DMS 273 treated with DMSO at 0.1 percent for 48 hours (cell line): ENCODE measurements at places on chromosomes 6 and 20.

GRCh38 chr6:170080169-170080827, 210.6 kb downstream of the DLL1 start:
- DNase-seq: no peak

GRCh38 chr20:57484772-57485171, 40.2 kb downstream of the CTCFL start:
- DNase-seq: no peak

- DNase-seq: peak; percentile 93
Measured at GRCh38 chr6:19753826-19754225, 83.3 kb upstream of the ID4 start.

DNA sequence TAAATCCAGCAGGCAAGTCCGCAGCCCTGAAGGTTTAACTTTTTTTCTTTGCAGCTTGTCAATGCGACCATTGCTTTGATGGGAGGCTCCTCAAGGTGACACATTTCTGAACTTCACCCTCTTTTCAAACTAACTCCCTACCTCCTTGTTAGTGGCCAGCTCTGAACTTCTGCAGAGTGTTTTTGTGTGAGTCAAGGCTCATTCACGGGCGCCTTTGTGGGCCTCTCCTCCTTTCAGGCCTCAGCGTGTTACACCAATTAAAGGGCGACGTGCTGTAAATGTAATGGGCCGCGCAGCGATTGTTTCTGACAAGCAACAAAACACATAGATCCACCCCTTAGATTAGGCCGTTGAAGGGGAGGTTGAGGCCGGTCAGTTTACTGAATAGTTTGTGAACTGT, 45.5 kb upstream of the NR2E1 start:
- no peak for DNase-seq

- DNase-seq: no peak
Measured at GRCh38 chr6:84329516-84329915, 102.1 kb upstream of the CEP162 start.

DNA sequence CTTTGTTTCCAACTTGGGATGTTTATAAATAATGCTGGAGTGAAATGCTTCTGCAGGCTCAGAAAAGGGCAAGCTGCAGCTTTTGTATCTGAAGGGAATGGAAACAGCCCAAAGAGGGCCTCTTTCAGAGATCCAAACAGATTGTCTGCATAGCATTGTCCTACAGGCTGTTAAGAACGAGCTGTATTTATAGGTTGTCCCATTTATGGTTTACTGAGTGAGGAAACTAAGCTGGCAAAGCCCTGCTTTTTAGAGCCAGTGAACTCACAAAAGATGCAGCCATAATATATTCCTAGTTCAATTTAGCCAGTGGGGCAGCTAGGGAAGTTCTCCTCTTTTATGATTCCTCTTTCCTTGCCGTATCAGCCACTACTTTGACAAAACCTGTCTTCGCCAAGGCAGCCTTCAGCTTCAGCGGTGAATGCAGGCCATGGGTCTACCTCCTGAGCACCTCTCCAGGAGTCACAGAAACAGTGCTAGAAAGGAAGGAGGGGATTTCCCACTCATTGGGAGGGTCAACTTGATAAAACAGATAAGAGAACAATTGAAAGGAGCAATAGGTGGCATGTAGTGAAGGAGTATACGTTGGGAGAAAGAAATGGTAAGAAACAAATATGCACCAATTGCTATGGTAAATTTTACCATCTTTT, 15.0 kb downstream of the KIAA0319 start:
- DNase-seq: no peak

DNA sequence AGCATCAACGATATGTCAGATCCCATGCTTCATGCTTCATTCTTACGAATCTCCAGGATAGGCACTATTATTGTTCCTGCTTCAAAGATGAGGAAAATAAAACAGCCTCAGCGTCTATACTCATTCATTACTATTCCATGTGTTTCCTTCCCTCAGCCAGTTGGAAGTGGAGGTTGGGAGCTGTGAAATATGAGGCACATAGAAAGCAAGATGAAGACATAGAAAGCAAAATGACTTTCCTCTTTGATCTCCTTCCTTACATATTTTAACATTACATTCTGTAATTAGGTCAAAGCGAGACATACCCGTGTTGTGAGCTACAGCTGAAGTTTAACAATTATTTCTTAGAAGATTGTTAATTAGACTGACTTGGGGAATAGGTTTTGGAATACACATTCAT, 125.4 kb downstream of the FYN start:
- no peak for DNase-seq

- DNase-seq: no peak
Measured at GRCh38 chr6:17012421-17013225, 89.2 kb upstream of the STMND1 start.

DNA sequence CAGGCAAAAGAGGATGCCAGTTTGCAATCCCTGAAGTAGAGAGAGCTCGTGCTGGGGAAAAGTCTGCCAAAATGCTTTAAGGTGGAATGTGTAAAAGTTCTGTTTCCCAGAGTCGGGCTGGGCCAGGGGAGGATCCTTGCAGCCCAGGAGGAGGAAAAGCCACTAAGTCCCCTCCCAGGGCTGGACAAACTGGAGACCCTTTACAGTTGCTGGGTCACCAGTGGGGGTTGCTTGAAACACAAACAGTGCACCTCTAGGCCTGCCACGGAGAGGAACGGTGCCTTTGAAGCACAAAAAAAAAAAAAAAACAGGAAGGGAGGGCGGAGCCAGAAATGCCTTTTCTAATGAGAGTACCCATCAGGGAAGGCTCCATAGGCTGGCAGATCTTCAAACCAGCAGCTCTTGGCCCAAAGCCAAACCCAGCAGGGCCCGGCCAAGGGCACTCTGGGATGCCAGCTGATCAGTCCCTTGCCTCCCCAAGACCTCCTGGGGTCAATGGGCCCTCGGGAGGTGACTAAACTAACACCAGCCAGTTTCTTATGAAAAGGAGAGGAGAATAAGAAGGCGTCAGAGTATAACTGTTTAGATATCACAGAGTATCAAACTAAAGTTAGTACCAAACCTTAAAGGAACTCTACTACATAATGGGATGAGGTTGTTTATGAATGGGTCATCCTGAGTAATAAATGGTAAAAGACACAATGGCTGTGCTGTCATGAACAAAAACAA, 23.7 kb downstream of the HLA-A start:
- peak; percentile 63 for DNase-seq

- DNase-seq: no peak
Measured at GRCh38 chr6:103183831-103184411, 1675.8 kb downstream of the HACE1 start.

GRCh38 chr6:101700655-101701054, 307.1 kb downstream of the GRIK2 start:
- DNase-seq: no peak

DNA sequence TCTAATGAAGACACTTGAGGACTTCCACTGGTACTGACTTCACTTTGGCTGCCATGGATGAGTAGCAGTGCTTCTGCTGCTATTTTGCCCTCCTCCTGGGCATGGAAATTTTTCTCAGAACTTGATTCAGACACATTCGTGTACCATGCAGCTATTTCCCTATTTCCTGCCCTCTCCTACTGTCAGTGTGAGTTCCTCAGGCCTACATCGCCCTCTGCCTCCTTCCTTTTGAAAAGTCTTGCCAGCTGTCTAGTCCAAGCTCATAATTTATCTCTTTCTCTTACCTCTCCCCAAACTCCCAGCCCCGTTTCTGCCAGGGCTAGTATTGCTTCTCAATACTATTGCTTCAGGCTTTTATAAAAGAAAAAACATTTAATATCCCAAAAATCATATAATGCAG, 470.2 kb downstream of the ADGRB3 start:
- no peak for DNase-seq

- no peak for DNase-seq
Measured at GRCh38 chr6:147361311-147361981, 147.0 kb upstream of the SAMD5 start.

DNA sequence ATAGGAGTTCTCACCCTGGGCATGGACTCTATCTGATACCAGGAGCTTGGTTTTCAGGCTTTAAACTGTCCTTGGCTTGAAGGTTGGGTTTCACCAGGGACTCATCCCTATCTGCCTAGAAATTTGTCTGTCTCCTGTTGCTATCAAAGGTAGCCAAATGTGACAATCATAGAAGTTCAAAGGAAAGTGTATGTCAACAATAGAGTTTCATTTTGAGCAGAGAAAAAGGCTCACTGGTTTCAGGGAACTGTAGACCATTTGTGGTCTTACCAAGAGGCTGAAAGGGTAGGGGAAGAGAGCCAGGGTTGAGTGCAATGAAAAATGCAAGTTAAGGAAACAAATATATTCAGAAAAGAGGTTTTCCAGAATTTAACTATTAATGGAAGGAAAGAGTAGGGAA, 966.8 kb upstream of the CITED2 start:
- no peak for DNase-seq

DNA sequence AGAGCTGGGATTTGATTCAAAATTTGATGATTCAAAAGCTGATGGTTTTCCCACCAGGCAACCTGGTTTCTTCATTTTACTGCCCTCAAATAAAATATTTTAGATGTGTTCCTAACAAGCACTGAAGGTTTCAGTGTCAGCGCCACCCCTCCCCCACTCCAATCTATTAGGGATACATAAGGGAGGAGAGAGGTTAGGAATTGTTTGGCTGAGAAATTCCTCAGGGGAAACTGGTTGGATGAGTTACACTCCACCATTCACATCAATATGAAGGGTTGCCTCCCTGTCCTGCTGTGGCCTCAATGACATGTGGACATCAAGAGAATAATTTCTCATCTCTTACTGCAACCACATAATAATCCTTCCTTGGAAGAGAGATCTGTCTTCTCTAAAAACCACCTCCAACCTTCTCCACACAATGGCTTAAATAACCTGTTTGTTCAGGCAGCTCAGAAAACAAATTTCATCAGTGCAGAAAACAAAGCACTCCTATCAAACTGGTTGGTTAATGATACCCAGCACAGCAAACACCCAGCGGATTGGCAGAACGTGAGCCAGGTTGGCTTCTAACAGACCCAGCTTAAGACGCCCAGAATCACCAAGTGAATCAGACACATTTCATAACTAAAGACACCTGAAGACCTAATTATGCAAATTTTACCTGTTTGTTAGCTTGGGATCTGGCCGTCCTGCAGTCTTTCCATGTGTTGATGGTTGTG, 136.0 kb upstream of the SGK1 start:
- no peak for DNase-seq

DNA sequence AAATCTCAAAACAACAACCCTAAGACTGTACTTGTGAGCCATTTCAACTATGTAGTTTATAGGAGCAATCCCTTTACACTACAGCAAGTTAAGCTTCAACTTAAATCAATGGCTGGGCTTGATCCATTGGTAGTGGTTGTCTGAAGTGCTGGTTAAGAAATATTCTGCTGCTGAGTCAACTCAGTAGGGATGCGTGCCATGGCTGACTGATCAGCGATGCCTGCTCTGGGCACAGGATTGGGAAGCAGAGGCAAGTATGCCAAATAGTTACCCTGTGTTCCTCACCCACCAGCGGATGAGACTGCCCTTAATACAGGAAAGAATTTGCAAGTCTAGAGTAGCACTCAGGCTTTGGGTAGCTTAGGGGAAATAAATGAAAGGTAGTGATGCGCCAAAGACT, 41.5 kb downstream of the GCM1 start:
- no peak for DNase-seq

GRCh38 chr6:3490625-3490980, 33.8 kb upstream of the SLC22A23 start:
- DNase-seq: no peak

DNA sequence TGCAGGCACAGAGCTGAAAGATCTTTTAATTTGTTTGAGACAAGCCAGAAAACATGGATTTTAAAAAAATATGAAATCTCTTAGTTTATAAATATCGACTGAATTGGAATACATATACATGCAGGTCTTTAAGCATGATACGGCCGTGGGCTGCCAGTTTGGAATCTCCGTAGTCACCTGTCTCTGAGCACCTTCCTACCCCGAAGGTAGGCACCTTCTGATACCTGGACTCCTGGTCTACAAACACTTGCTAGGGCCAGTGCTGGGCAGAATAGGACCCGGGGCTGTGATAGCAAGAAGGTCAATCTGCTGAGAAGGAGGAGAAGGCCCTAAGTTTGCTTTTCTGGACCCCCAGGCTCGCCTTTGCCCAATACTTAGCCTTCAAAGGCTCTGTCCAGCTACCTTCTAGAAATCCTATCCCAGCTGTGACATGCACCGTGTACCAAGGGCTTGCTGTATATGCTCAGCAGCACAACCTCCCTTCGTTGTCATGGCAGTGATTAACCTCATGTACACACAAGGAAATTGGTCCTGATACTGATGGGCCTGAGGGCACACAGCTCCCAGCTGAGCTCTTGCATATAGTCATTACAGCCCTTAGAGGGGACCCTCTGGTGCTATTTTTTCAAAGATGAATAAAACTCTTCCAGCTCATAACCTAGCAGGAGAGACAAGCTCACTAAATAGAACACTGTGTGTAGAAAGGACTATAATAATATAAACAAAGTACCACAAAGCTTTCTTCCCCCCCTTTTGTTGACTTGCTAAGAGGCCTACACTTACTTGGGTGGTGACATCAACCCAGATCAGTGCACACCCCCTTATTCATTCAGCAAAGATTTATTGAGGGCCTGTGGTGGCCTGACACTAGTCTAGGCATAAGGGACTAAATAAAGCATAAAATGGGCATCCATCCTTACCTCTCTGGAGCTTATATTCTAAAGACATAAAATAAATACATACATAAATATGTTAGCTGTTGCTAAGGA, 17.7 kb downstream of the SNPH start:
- DNase-seq: no peak

DNA sequence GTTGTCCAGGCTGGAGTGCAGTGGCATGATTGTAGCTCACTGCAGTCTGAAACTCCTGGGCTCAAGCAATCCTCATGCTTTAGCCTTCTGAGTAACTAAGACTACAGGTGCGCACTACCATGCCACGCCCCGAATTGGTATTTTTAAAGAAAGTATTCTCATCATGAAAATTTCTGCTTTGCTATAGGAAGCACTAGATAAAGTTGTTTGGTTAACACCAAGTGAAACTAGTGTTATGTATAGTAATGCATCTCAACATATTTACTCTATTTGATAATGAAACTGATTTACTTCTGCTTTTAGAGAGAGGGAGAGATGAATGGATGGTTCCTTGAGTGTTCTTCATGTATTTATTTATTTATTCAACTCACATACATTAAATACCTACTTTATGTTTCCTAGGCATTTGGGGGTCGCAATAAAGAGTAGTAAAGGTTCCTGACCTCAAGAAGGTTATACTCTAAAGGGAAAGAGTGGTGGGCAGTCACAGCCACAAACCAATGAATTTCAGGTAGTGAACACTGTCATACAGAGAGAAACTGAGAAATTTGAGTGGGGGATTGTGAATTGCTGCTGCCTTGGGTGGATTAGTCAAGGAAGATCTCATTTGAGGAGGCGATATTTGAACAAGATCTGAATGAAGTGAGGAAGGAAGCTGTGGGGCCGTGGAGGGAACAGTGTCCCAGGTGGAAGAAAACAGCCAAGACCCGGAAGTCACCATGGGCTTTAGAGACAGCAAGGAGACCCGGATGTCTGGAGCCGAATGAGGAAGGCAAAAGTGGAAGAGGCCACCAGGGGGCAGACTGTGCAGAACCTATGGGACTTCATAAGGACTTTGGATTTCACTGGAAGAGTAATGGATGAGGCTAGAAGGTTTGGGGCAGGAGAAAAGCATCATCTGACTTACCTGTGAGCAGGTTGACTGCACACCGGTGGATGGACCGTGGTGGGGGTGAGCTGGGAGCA, 185.6 kb downstream of the TSHZ2 start:
- DNase-seq: no peak

GRCh38 chr6:37916149-37916548, 96.6 kb downstream of the ZFAND3 start:
- DNase-seq: no peak
